ENCODE measurements at places on chromosomes 6 and 20.

DNA sequence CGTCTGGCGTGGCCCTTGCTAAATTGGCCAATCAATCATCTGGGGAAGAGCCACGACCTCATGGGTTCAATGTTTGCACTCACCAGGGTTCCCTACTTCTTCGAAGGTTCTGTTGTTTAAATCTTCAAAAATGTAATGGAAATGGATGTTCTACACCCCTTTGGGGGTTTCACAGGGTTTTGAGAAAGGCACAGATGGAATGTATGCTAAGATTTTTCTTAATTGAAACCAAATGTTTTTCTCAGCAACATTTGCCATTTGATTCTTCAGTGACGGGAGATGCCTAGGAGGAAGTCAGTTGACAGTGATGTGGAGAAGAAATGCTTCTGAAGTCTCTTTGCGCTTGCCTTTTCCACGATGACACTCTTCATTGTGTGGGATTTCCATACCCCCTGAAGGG lies 312.3 kb downstream of the ESR1 start:
- DNase-seq, result no peak

DNA sequence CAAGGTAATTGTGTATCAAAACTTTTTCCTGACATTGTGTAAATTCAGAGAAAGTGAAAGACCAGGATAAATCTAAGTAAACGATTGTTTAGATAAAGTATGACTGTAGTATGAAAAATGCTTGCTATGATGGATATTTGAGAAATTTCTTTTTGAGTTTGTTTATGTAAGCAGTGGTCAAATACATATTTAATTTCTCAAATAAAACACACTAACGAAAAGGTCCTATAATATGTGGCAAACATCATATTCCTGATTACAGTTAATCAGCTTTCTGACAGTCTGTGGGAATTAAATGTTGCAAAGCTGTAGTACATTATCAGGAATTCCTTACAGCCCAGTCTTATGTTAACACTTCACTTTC lies 636.9 kb downstream of the MMUT start:
- DNase-seq, result no peak

GRCh38 chr6:28001351-28001750 lies 44.3 kb downstream of the OR2B6 start:
- DNase-seq, result no peak

GRCh38 chr6:149324428-149324827 lies 6.9 kb downstream of the TAB2 start:
- DNase-seq, result no peak

- DNase-seq, result no peak
These were observed 48.1 kb downstream of the HLA-DPB1 start for GRCh38 chr6:33123732-33124524.

DNA sequence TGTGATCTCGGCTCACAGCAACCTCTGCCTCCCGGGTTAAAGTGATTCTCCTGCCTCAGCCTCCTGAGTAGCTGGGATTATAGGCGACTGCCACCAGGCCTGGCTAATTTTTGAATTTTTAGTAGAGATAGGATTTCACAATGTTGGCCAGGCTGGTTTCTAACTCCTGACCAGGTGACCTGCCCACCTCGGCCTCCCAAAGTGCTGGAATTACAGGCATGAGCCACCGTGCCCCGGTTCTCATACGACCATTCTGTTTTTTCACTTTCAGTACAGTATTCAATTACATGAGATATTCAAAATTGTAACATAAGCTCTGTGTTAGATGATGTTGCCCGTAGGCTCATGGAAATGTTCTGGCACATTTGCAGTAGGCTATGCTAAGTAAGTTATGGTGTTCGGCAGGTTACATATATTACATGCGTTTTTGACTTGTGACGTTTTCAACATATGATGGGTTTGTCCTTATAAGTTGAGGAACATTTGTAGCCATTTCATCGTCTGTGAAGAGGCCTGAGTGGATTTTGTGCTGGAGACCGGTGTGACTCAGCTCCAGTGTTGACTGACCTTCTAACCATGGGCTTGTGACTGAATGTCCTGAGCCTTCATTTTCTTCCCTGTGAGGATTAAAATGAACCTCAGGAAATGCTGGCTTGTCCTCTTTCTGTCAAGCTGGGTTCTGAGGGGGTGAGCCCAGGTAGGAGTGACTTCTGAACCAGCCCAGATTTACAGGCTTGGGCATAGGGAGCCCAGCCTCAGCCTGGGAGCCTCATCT lies 12.2 kb downstream of the PPARD start:
- DNase-seq, result no peak

- no peak for DNase-seq
These were observed 164.2 kb upstream of the ARG1 start for GRCh38 chr6:131408811-131409210.

DNA sequence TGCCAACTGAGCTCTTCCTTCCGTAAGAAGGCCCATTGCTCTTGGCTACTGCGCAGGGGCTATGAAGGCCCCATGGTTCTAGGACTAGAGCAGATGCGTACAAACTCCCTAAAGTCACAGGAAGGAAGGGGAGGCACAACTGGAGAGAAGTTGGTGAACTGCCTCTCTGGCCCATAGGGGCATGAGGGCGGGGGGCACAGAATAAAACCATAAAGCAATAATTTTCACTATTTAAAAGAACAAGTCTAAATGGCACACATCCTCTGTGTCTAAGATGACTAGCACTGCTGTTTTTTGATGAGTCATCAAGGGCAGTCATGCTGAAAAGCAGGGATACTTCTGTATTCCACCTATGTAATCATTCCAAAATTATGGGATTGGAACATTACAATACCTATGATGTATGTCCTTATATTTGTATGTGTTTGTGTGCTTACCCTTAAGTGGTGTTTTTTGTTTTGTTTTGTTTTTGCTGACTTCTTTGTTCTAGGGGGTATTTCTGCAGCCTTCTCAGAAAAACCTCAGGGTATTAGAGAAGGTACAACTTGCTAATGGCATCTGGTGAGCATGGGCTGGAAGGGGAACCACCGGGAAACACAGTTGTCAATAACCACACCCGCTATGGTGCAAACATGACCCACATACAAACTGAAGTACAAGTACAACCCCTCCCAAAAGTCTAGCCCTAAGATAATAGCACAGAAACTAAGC lies 36.9 kb downstream of the B4GALT5 start:
- peak; percentile 26 for DNase-seq

GRCh38 chr6:16706911-16707783 lies 54.1 kb downstream of the ATXN1 start:
- no peak for DNase-seq

- DNase-seq, result no peak
These were observed 82.2 kb downstream of the BACH2 start for GRCh38 chr6:90214461-90214860.
